ENCODE measurements at places on chromosomes 11 and 22. TPM values are rescaled to one million over a fixed set of nuclear protein-coding genes. Genes with fewer than 3 reads are reported as not detected.

The RASD2 gene
- 0.21 TPM for total RNA-seq

The SMCO4 gene
- 28.3 TPM for total RNA-seq

- no peaks in the 10 kb centered on the region for H3K27me3 ChIP-seq
- H3K4me1 ChIP-seq = peaks cover 16% of the 10 kb centered on the region
- no peak overlapping the region for H3K4me3 ChIP-seq
- H3K36me3 ChIP-seq = no peaks in the 10 kb centered on the region
- DNase-seq = no peak
- no peak overlapping the region for H3K27ac ChIP-seq
These were observed 126.8 kb upstream of the APOA1 start for GRCh38 chr11:116964269-116964668.

DNA sequence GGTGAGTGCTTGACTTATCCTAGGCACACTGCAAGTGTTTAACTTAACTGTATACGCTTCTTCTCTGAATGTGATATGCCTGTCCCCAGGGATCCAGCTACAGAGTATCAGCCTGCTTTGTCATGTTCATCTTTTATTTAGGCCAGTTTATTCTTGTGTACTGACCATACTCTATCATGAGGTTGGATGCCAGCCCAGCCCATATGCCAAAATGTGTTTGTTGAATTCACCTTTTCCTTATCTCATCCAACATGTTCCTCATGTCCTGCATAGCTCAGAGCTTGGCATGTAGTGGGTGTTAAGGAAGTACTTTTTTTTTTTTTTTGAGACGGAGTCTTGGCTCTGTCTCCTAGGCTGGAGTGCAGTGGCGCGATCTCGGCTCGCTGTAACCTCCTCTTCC lies 116.2 kb downstream of the NCAM1 start:
- DNase-seq = no peak
- H3K4me1 ChIP-seq = peaks cover 1% of the 10 kb centered on the region
- no peaks in the 10 kb centered on the region for H3K27me3 ChIP-seq
- no peak overlapping the region for H3K27ac ChIP-seq

- no peak overlapping the region for H3K27ac ChIP-seq
- peaks cover 13% of the 10 kb centered on the region for H3K36me3 ChIP-seq
- H3K27me3 ChIP-seq = peaks cover 6% of the 10 kb centered on the region
- H3K4me1 ChIP-seq = peaks cover 19% of the 10 kb centered on the region
These were observed 9.1 kb downstream of the SMIM38 start for GRCh38 chr11:69164824-69165223.

The TRIM48 gene
- total RNA-seq = not detected

The MDK gene
- total RNA-seq = 981 TPM

DNA sequence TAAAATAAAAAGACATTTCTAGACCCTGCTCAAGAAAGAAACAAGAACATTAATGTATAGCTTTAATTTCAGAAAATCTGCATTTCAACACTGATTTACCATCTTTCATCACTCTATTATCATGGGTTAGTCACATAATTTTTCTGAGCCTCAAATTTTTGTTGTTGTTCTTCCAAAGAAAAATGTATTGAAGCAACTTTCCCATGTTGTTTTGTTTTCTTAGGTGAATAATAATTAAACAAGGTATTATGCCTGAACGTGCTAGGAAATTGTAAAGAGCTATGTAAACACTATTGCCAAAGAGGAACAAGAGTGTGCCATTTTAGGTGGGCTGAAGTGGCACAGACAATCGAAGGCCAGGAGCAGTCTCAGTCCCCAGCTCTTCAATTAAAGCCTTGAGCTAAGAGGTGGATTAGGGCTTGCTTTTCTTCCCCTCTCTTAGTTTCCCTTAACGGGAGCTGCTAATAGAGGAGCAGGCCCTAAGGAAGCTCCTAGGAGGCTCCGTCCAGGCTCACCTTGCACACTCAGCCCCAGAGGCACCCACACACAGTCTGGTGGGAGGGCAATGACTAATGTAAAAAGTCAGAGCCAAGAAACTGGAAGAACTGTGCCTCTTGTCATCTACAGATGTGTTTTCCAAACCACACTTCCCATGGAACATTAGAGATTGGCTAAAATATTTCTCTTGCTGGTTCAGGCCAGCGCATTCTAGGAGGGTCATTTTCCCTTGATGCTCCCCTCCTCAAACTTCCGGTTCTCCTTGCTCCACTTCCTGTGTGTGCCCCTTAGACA lies 8.8 kb upstream of the UBASH3B start:
- DNase-seq = no peak
- peaks cover 5% of the 10 kb centered on the region for H3K27me3 ChIP-seq
- no peaks in the 10 kb centered on the region for H3K36me3 ChIP-seq
- no peak overlapping the region for H3K27ac ChIP-seq
- no peak overlapping the region for H3K4me3 ChIP-seq

GRCh38 chr22:20779818-20780158 lies 5.9 kb downstream of the SERPIND1 start:
- H3K36me3 ChIP-seq = peaks cover 5% of the 10 kb centered on the region
- H3K4me3 ChIP-seq = no peak overlapping the region
- DNase-seq = no peak
- H3K27ac ChIP-seq = no peak overlapping the region

The SHISAL1 gene
- 2.3 TPM for total RNA-seq

DNA sequence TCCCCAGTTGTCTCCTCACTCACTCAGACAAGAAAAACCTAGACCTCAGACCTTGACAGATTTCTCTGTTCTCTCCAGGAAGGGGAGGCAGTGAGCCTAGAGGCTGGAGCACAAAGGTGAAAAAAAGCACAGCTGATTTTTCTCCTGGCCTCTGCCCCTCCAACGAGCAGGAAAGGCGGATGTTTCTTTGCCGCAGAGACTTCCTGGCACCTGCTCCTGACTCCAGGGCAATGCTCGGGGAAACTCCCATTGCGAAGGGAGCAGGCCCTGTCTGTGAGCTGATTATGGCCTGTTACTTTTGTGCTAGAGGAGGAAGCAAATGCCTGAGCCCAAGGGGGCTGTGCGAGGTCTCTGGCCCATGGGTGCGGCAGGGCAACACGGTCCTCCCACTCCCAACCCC lies 25.4 kb downstream of the MS4A10 start:
- H3K27me3 ChIP-seq = peaks cover 10% of the 10 kb centered on the region
- no peaks in the 10 kb centered on the region for H3K36me3 ChIP-seq
- no peaks in the 10 kb centered on the region for H3K4me1 ChIP-seq
